ENCODE measurements at places on chromosomes 16 and 17. TPM values are rescaled to one million over a fixed set of nuclear protein-coding genes. Genes with fewer than 3 reads are reported as not detected.

The PRKCA gene
- total RNA-seq, result 15.5 TPM

The FBF1 gene
- total RNA-seq, result 3.7 TPM

The COPZ2 gene
- total RNA-seq, result 56.4 TPM

The PIGL gene
- 7.1 TPM for total RNA-seq

- H3K4me3 ChIP-seq, result no peak overlapping the region
- no peaks in the 10 kb centered on the region for H3K27me3 ChIP-seq
- no peak overlapping the region for H3K27ac ChIP-seq
- no peaks in the 10 kb centered on the region for H3K36me3 ChIP-seq
- H3K4me1 ChIP-seq, result no peaks in the 10 kb centered on the region
- no peak for DNase-seq
These were observed 75.1 kb downstream of the GRIN2A start for GRCh38 chr16:10107081-10107480.

DNA sequence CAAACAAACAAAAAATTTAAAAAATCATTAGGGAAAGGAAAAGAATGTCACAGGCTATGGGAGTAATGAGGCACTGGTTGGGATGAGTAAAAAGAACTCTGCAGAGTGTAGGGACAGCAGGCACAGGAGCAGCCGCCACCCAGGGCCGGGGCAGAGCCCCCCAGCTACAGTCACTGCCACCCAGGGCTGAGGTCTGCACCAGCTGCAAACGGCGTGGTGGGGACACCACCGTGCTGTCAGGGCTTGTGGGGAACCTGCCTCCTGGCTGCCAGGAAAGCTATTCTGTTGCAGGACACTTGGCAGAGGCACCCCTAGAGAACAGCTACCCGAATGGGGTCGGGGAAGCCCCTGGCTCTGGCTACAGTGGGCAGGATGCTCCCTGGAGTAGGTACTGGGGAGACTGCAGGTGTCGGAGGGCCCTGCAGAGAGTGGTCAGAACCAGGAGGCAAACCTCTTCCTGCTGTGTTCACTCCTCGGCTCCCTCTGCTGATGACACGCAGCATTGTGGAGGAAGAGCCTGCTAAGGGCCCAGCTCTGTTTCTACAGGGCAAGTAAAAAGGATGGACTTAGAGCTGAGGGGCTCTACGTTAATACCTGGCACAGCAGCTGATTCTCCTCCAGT, 32.3 kb upstream of the CAPN15 start:
- H3K36me3 ChIP-seq, result peaks cover 2% of the 10 kb centered on the region
- no peak for DNase-seq
- H3K27ac ChIP-seq, result no peak overlapping the region
- H3K4me3 ChIP-seq, result no peak overlapping the region
- no peaks in the 10 kb centered on the region for H3K4me1 ChIP-seq

GRCh38 chr17:81148986-81149533, 16.2 kb upstream of the PVALEF start:
- H3K36me3 ChIP-seq, result no peaks in the 10 kb centered on the region
- no peak overlapping the region for H3K27ac ChIP-seq
- H3K4me1 ChIP-seq, result no peaks in the 10 kb centered on the region
- DNase-seq, result no peak
- H3K4me3 ChIP-seq, result no peak overlapping the region

- H3K27ac ChIP-seq, result peak overlapping the region; percentile 66
- no peaks in the 10 kb centered on the region for H3K27me3 ChIP-seq
- no peak for DNase-seq
- peaks cover 44% of the 10 kb centered on the region for H3K4me1 ChIP-seq
- no peak overlapping the region for H3K4me3 ChIP-seq
These were observed 3.3 kb upstream of the SBK1 start for GRCh38 chr16:28289048-28289447.

DNA sequence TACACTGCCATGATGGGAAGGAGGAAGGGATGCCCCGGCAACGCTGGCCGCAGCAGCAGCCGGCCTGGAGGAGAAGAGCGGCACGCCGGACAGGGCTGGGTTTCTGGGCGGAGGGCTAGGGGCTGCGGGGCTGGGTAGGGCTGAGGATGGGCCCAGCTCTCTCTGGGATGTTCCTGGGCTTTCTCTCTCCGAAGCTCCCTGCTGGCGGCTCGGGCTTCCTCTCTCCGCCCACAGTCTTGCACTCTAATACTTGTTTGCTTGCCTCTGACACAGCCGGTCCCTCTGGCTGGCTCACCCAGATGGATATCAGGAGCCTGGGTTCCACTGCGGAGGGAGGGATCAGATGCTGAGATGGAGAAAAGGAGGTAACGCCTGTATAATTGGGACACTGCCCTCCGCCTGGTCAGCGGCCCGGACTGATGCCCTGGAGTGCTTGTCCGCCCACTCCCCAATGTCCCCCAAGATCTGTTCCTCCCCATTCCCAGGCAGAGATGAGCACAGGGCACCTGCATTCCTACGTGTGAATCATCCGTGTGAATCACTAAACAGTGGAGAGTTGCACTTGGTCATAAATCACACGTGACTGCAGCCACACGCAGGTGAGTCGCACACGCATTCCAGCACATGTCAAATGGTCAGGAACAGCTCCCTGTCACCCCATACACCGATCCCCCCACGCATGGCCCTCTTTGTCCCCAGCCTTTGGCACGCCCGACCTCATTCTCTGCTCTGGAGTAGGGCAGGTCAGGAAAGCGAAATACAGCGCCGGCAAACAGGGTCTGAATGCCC, at the start of gene ALOXE3:
Gene ALOXE3 (minus strand): TSS at position 535 of the 789 bp plus-strand sequence. CDS start 524 bp downstream, at position 11.
- H3K4me1 ChIP-seq, result peaks cover 18% of the 10 kb centered on the region
- no peaks in the 10 kb centered on the region for H3K27me3 ChIP-seq
- H3K27ac ChIP-seq, result peak within 1 kb of the TSS; percentile 71
- DNase-seq, result no peak
- no peaks in the 10 kb centered on the region for H3K36me3 ChIP-seq
- H3K4me3 ChIP-seq, result peak within 1 kb of the TSS; percentile 77

DNA sequence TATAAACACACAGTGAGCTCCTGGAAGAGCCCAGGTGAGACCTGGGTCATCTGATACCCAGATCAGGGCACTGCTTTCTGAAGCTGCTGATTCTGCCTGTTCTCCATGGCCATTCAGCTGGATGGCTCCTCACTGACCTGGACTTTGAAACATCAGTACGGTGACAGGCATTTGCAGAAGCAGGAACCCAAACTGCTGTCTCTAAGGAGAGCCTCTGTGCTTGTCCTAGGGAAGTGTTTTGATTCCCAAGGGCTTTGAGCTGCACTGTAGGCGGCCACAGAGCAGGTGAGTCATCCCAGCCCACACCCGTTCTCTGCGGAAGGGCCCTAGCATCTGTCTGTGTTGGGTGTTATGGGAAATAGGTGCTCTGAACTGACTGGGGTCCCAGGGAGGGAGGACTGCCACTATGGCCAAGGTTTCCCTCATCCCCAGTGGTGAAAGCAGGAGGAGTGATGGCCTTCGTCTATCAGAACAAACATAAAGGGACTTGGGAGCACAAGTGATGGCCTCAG, 60.7 kb upstream of the ADCY9 start:
- H3K4me1 ChIP-seq, result no peaks in the 10 kb centered on the region
- DNase-seq, result no peak

Data from psoas muscle (tissue), 8 donors.